ENCODE measurements at places on chromosomes 16 and 17.

GRCh38 chr16:49554681-49555080, 181.1 kb downstream of the C16orf78 start:
- DNase-seq: no peak

GRCh38 chr16:17396762-17397498, 73.8 kb downstream of the XYLT1 start:
- DNase-seq: no peak

DNA sequence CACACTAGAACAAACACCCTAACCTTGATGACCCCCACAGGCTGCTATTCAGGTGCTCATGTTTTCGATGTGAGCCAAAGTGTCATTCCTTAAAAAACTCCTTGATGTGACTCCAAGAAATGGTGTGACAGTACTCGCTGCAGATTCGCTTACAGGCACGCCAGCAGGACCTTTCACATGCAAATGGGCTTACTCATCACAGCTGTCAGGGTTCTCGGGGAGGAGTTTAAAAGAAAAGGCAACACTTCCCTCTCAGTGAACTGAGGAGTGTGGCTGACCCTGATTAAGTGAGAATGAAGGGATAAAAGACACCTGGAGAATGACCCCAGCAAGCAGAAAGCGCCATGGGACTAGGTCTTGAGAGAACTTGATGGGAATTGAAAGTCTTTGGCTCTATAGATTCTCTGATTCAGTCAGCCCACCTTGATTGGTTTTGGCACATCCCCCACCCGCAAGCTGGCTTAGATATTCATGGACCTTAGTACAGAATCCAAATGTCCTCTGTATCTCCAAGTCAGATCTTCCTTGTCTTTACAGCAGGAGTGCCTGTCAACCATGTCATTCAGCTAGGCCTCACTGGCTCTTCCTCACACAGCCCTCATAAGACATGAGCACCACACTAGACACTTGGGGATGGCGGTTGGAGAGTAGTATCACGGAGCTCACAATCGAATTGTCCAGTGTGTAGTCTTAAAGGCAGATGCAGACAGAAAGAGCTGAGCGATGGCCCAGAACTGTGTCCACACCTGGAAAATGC, 82.6 kb downstream of the HIC1 start:
- peak; percentile 15 for DNase-seq

- peak; percentile 37 for DNase-seq
Observed at GRCh38 chr16:19601083-19601976, 45.8 kb downstream of the VPS35L start.

- peak; percentile 75 for DNase-seq
Observed at GRCh38 chr17:48555258-48556228, 10.6 kb upstream of the HOXB2 start.

DNA sequence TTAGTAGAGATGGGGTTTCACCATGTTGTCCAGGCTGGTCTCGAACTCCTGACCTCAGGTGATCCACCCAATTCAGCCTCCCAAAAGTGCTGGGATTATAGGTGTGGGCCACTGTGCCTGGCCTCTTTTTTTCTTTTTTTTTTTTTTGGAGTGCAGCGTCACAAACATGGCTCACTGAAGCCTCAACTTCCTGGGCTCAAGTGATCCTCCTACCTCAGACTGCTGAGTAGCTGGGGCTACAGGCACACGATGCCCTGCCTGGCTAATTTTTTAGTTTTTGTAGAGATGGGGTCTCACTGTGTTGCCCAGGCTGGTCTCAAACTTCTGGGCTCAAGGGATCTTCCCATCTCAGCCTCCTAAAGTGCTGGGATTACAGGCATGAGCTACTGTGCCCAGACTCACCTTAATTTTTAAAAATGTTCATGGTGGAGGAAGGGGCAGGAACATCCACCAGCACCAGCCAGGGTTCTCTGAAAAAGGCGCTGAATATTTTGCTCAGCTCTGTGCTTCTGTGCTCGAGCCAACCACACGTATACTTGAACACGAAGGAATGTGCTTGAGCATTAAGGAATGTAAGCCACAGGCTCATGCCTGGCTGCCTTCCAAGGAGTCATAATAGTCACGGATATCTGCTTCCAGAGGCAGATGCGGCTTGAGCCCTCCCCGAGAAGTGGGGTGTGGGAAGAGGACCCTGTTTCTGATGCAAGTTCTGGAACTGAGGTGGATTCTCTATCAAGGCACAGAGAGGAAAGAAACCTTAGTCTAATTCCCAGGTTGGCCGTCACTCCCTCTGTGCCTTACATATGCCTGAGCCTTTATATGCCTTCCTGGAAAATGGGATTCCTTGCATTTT, 65.5 kb upstream of the CREBBP start:
- DNase-seq: peak; percentile 47

- no peak for DNase-seq
Observed at GRCh38 chr17:19613979-19614378, 34.6 kb upstream of the ALDH3A2 start.

DNA sequence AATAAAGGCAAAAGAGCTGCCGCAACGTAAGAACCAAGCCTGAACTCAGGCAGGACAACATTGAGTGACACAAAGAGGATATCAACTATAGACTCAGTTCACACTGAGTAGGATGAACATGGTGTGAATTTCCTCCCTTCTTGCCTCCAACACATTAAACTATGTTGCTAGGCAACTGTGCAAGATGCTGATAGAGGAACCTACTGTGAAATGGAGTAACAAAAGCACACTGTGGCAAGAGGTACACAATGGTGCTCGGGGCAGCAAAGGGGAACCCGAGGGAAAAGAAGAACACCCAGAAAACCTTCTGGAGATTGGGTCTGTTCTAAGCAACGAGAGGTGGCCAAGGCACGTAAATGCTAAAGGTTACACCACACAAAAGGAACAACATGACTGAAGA, 34.1 kb downstream of the GRB2 start:
- no peak for DNase-seq

- DNase-seq: no peak
Observed at GRCh38 chr17:56142325-56142724, 10.9 kb upstream of the ANKFN1 start.

GRCh38 chr17:1371893-1372590, 28.0 kb downstream of the YWHAE start:
- no peak for DNase-seq

DNA sequence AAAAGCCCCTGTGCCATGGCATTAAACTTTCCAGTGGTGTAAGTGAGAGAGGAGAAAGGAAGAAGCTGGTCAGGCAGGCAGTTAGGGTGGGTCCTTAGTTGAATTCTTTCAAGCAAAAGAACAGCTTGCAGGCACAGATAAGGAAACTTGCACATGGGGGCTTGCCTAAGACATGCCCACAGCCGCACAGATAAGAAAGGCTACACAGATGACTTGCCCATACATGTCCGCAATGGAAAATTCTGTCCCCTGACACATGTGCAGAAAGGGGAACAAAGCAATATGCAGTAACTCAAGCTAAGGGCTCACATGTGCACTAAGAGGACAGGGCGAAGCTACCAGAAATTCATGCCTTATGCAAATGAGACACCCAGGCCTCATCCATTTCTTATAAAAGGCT, 69.9 kb downstream of the GSG1L start:
- DNase-seq: no peak

DNA sequence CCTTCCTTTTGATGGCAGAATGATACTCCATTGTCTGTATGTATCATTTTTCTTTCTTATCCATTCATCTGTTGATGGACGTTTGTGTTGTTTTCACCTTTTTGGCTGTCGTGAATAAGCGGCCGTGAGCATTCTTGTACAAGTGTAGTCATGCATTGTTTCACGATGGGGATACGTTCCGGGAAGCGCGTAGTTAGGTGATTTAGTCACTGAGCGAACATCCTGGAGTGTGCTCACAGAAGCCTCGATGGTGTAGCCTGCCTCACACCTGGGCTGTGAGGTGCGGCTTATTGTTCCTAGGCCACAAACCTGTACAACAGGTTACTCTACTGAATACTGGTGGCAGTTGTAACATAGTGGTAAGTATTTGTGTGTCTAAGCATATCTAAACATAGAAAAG, 136.5 kb downstream of the CMIP start:
- no peak for DNase-seq

DNA sequence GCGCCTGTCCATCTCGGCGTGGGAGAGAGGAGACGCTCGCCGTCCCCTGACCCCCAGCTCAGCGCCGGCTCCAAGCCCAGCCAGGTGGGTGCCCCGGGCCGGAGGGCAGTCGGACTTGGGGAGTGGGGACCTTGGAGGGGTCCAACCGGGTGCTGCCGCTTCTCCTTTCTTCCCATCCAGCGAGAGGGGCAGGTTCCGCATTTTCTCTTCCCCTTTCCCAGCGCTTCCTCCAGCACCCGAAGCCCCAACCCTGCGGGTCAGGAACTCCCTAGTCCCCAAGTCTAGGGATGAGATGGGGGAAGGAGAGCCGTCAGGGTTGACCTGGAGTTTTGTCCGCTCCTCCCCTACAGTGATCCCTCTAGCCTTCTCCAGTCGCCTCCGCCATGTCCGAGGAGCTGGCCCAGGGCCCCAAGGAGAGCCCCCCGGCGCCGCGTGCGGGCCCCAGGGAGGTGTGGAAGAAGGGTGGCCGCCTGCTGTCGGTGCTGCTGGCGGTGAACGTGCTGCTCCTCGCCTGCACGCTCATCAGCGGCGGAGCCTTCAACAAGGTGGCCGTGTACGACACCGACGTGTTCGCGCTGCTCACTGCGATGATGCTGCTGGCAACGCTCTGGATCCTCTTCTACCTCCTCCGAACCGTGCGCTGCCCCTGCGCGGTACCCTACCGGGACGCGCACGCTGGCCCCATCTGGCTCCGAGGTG, at the start of gene OTOP2:
TSS of gene OTOP2 (plus strand) at position 24 of the 699 bp plus-strand sequence. CDS start at position 384, 360 bp downstream.
- peak; percentile 54 for DNase-seq

DNA sequence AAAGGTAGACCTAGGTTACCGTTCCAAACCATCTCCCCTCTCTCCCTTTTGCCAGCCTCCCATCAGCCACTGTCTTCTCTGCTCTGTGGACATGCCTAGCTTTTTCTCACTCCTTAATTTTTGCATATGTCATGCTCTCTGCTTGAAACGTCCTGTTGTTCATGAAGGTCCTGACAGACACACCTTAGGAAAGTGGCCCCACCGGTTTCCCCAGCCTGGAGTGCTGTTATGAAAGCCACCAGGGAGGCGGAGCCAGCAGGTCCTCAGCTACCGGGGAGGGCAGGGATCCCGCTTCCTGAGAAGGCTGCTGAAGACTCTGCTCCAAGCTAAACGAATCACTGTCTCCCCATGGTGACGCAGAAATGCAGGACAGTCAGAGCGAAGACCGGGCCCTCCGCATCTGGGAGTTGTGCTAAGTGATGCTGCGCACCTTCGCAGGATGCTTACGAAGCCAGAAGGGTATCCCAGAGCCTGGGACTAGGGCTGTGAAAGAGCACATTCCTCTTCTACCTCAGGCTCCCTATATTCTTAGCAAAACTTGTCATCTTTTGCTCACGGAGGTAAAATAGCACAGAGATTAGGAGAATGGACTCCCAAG, 2.3 kb upstream of the SLC16A11 start:
- DNase-seq: peak; percentile 67

All from right kidney (tissue), 9 donors.